ENCODE measurements at places on chromosomes 4 and X.

- peak; percentile 90 for DNase-seq
These were observed 21.0 kb upstream of the BCORL1 start for GRCh38 chrX:129961180-129962083.

DNA sequence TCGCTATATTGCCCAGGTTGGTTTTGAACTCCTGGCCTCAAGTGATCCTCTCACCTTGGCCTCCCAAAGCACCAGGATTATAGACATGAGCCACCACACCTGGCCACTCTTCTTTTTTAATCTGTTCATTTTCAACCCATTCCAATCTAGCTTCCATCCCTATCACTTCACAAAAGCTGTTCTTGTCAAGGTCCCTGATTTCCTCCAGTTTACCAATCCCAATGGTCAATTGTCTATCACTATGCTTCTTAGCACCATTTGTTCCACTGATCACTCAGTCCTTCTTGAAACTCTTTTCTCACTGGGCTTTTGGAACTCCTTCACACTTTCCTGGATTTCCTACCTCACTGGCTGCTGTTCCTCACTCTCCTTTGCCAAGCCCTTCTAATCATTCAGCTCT, 38.6 kb downstream of the PRPS1 start:
- no peak for DNase-seq

DNA sequence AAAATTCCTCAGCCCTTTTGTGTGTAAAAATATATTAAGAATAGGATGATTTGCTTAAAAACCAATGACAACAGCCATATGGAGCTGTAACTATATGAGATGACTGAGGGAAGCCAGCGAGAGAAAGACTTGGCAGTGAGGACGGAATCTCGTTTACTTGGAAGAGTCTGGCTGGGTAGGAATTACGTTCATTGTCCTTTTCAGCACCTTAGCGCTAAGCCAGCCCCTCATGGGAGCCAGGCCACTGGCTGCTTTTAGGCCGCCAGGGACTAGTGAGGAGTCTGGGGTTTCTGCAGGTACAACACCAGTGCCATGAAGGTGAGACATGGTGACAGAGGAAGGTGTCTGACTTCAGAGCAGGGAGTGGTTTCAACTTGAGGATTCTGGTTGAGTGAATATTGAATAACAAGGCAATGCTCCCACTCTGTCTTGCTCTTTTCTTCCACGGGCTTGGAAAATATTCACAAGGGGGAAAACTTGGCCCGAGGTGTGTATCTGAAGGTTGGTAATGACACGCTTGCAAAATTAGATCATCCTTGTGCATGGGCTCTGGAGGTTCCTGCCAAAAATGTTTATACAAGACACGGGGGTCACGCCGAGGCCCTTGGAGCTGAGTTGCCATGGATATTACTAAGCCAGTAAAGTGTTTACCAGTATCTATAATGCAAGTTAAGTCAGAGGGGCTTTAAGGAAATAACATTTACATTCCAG, 17.4 kb downstream of the KLF3 start:
- DNase-seq: no peak

- no peak for DNase-seq
These were observed at the start of gene FRMPD3 for GRCh38 chrX:107448998-107449835. Gene FRMPD3, plus strand, starts transcription at chrX:107449652. Its CDS starts 76,937 bp downstream, at chrX:107526589.

DNA sequence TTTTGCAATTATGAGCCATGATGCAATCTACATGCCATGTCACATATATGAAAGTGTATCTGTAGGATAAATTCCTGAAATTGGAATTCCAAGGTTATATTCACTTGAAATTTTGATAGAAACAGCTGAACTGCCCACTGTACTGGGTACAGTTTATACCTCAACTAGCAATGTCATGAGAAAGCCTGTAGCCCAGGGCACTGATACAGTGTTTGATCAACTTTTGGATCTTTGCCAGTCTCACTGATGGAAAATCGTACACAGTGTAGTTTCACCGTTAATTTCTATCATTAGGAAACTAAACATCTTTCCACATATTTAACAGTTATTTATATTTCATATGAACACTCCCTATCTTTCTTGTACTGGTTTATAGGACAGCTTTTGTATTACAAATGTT, 34.2 kb downstream of the TAPT1 start:
- no peak for DNase-seq

DNA sequence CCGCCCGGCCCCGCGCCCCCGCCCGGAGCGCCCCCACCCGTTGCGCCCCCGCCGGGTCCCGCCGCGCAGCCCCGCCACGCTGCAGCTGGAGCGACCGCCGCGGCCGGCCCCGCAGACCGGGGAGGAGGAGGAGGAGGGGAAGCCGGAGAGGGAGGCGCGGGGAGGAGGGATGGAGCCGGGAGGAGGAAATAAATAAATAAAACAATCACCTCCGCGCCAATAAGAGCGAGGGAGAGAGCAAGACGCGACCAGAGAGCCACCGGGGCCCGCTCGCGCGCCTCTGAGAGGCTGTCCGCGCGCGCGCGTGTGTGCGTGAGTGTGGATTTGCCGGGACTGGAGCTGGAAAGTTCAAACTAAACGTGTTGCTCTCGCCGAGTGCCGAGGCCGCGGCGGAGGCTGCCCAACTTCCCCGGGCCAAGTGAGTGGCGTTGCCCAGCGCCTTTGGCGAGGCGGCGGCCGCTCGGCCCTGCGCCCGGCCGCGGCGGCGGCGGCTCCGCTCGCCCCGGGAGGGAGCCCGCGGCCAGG, 2184.4 kb upstream of the TENM3 start:
- DNase-seq: peak; percentile 19

DNA sequence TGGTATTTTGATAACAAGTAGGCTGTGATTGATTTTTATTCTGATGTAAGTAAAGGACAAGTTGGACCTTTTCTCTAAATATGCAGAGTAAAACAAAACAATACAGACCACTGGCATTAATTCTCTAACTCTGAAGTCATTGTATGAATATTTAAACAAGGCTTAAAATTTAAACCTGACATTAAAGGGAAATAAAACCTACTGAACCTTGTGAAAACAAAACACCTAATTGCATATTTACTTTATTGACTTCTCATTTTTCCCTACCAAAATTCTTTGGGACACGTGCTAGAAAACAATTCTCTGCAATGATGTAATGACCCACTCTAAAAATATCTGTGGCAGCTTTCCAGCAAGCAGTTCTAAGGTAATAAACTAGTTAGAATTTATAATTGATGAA, 369.7 kb upstream of the TRAM1L1 start:
- DNase-seq: no peak

GRCh38 chr4:78482281-78482680, 69.3 kb upstream of the ANXA3 start:
- no peak for DNase-seq

DNA sequence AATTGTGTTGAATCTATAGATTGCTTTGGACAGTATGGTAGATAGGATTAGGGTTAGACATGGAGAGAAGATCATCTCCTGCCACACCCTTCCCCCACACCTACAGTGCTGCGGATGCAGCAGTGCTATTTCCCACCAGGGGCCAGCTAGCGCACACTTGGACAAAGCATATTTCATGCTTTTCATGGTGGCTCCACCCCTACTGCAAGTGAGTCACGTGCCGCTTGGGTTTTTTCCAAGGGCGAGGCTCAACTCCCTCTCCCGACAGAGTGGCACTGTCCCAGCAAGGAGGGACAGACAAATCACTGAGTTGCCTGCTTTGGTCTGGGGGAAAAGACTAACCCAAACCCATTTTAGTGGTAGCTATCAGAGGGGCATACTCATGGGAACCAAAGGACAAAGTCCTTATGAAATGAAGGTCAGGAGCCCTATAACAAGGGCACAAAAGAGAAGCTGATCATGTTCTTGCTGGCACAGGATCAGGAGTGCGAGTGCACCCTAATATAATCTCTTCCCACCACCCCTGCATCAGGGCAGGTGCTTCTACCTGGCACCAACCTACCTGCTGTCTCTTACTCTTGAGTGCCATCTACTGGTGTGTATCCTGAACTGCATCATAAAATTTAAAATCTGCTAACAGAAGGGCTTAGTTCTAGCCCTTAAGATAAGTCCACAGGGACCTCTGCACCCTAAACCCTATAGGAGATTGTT, 55.1 kb upstream of the PGAM4 start:
- DNase-seq: peak; percentile 69

DNA sequence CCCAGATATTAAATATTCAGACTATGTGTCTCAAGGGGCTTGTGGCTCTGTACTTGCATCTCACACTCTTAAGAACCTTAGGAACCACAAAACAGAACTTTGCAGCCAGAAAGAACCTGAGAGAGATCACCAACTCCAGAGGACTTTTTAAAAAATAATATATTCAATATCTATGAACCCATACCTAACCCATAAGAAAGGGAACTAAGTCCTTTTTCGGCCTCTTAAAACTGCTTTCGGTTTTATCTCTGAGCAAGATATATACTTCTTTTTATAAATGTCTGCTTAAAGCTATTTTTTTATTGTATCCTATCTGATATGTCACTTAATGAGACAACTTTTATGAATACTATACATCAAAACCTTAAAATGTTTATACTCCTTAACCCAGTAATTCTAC, 10.9 kb downstream of the SMARCA1 start:
- DNase-seq: no peak

DNA sequence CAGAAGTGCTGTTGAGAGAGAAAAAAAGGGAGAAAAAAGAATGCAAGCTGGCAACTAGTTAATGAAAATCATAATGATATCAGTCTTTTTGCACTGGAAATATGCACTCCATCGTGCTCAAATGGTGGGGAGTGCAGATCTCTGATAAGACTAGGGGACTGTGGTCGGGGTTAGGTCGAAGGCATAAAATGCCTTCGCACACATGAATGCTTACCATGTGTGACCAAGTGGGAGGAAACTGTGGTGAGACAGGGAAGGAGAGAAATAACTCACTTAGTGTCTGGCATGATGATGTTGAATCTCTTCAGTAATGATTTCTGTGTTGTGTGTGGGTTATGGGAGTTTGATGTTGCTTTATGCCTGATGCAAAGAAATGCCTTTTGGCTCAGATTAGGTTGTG, 358.9 kb downstream of the FBXO8 start:
- peak; percentile 69 for DNase-seq

DNA sequence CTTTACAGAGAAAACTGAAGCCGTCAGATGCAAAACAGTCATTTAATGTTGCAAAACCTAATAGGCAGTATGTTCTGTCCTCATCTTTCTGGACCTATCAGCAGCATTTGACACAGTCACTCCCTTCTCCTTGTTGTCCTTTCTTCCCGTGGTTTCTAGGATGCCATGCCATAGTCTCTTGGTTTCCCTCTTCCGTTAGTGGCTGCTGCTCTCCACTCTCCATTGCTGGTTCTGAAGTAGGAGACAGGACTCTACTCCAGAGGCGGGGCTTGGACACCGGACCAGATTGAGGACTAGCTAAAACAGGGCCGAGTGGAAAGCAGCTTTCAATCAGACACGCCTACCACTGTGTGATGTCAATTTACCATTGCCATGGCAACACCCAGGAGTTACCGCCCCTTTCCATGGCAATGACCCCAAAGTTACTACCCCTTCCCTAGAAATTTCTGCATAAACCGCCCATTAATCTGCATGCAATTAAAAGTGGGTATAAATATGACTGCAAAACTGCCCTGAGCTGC, 88.8 kb upstream of the CCDC160 start:
- DNase-seq: no peak

GRCh38 chr4:146105464-146105863, 70.1 kb upstream of the LSM6 start:
- DNase-seq: peak; percentile 18

- DNase-seq: peak; percentile 94
These were observed 773 bp downstream of the SNCA start for GRCh38 chr4:89836031-89836745.

- DNase-seq: no peak
These were observed 127.9 kb downstream of the SLC39A8 start for GRCh38 chr4:102217345-102217744.

DNA sequence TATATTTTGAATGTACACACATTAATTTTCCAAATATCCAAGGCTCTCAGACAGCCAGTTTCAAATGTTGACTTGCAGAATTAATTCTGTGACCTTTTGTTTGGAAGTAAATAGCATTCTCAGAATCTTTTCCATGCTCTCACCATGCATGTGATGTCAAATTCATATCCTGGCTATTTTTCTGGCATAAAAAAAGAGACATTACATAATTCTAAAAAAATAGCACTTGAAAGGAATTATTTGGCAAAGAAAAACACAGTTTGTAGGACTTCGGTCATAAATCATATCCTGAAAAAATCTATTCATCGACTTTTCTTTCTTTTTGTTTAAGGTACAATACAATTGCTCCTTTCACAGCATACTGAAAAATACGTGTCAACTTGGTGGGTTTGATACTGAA, 111.2 kb downstream of the GLRA3 start:
- DNase-seq: no peak

DNA sequence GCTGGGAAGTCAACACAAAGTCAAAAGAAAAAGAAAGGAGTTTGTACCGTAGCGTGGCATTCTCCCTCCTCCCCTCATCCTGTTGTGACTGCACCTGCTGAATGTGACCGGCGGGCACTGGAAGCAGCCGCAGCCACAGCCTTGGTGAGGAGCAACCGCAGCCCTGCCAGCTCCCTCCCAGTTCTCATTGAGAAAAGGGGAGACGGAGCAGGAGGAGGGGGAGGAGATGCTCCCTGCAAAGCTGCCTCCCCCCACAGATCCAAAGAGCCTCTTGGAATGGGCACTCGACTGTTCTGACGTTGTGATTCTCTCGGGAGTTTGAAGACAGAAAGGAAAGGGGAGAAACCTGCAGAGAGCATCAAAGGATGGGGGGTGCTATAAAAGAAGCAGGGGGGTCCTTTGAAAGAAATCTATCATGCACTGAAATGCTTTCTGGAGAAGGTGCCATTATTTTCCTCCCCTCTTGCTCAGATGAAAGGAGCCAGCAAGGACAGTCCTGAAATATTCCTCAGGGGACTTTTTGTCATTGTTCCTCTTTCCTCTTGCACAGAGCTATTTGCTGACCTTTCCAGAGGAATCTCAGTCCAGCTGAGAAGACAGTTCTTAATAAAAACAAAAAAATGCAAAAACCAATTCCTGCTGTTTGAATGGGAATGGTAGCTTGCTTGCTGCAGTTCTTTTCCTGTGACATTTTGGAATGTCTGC, 429.7 kb downstream of the MAPK10 start:
- DNase-seq: no peak

- DNase-seq: no peak
These were observed 88.2 kb downstream of the ADGRA3 start for GRCh38 chr4:22427675-22428074.

GRCh38 chr4:147678106-147678505, 5.9 kb downstream of the PRMT9 start:
- DNase-seq: no peak

DNA sequence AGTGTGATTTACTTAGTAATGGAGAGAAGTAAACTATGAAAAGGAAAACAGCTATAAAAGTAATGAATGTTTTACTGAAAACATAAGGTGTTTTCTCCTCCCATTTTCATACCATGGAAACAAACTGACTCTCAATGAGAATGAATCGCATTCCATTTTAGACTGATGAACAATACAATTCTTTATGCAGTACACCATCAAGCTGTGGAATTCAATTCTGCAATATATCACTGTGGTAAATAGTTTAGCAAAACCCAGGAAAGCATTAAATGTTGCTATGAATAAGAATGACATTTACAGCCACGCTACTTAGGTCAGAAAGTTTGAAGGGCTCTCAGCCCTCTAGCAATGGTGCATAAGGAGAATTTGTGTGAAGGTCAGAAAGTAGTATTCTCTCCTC, 7.4 kb downstream of the DCAF8L2 start:
- no peak for DNase-seq

GRCh38 chr4:183348136-183348535, 25.9 kb upstream of the CLDN24 start:
- no peak for DNase-seq

- no peak for DNase-seq
These were observed 33.6 kb upstream of the BMPR1B start for GRCh38 chr4:94724016-94724790.

- no peak for DNase-seq
These were observed 117.3 kb downstream of the FAM13A start for GRCh38 chr4:88939697-88940096.

GRCh38 chr4:159077702-159078495, 25.0 kb upstream of the RAPGEF2 start:
- peak; percentile 20 for DNase-seq

All from hematopoietic multipotent progenitor cell treated with erythropoietin and hydrocortisone succinate and interleukin-3 and kit ligand, for 6 days (in vitro differentiated cells).